ENCODE measurements at places on chromosomes 7 and 10.

DNA sequence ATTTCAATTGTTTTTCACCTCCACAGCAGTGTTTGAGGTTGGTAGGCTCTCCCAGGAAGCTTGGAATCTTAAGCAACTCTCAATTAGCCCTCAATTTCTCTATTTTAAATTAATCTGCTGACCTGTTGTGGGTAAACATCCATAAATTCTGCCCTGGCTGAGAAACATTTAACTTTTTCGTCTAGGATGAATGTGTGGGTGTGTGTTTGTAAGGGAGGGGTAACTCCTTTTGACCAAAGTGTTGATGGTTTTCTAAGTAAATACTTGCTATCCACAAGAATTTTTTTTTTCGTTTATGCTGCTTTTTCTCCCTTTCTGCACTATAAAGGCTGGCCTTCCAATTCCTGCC lies 973 bp downstream of the PPP3CB start:
- no peak for DNase-seq

DNA sequence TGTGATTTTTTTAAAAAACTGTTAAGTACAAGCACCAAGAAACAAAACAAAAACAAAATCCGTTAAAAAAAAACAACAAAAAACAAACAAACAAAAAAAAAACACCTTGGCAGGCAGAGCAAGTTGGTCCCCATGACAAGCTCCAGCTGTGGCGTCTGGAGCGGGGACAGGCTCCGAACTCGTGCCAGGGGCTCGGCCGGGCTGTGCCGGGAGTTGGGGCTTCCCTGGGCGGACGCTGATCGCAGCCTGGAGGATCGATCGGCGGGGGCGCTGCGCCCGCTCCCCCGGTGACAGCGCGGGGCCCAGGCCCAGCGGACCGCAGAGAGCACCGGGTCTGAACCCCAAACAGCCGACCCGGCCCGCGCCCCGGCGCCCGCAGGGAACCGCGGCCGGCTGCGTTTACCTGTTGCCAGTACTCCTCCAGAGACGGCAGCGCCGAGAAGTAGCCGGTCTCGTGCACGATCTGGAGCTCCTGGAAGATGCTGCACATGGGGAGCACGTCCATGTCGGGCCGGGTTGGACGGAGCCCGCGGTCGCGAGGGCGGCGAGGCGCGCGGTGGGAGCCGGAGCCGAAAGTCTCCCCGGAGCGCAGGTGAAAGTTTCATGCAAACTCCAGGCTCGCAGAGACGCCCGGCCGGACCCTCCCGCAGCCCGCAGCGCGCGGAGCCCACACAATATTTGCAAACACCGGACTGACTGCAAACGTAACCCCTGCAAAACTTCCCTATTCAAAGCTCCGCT lies at the start of gene KLF6:
KLF6 (minus strand) TSS at position 700 of the 741 bp plus-strand sequence; CDS start at position 505, 195 bp downstream.
- DNase-seq = no peak

DNA sequence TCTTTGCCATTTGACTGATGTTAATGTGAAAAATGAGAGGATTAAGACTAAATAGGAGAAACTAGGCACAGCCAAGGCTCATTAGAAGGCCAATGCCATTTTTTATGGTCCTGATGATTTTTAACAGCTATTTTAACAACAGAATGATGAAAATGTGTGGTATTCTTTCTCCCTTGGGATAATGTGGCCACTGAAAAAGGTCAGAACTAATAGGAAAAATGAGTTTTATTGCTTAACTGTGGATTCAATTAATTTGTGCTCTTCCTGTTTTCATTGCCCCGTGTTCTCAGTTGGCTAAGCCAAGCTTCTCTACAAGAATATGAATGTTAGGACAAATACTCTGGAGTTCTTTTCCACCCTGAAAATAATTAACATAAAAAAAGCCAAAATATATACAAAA lies 56.6 kb downstream of the BMPER start:
- DNase-seq = no peak

GRCh38 chr10:79407811-79408795 lies 37.3 kb downstream of the ZCCHC24 start:
- DNase-seq = no peak

GRCh38 chr7:35722054-35722849 lies 27.3 kb upstream of the HERPUD2 start:
- DNase-seq = no peak

GRCh38 chr7:141785706-141786552 lies 4.1 kb upstream of the TAS2R5 start:
- peak; percentile 30 for DNase-seq

- DNase-seq = no peak
Measured at GRCh38 chr7:94701555-94701973, 45.6 kb upstream of the SGCE start.

DNA sequence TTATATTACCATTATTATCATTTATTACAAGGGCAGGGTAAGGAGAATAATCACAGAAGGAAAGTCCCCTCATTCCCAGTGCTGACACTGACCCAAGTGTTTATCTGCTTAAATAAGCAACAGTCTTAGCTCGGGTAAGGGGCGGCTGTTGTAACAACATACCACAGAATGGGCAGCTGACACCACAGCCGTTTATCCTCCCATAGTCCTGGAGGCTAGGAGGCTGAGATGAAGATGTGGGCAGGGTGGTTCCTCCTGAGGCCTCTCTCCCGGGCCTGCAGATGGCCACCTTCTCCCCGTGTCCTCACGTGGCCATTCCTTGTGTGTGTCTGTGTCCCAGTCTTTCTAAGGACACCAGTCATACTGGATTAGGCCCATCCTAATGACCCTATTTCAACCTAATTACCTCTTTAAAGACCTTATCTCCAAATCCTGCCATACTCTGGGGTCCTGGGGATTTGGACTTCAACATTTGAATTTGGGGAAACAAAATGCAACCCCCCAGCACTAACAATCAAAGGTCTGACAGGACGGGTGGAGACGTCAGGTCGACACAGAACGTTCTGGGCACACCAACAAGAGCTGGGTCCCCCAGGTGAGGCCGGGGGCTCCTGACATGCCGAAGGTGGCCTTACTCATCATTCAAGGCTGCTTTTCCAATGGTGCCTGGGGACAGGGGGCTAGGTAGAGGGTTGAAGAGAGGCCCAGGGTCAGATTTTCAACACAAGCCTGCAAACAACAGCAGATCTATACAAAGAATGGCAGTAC lies 93.5 kb downstream of the TNS3 start:
- DNase-seq = no peak

DNA sequence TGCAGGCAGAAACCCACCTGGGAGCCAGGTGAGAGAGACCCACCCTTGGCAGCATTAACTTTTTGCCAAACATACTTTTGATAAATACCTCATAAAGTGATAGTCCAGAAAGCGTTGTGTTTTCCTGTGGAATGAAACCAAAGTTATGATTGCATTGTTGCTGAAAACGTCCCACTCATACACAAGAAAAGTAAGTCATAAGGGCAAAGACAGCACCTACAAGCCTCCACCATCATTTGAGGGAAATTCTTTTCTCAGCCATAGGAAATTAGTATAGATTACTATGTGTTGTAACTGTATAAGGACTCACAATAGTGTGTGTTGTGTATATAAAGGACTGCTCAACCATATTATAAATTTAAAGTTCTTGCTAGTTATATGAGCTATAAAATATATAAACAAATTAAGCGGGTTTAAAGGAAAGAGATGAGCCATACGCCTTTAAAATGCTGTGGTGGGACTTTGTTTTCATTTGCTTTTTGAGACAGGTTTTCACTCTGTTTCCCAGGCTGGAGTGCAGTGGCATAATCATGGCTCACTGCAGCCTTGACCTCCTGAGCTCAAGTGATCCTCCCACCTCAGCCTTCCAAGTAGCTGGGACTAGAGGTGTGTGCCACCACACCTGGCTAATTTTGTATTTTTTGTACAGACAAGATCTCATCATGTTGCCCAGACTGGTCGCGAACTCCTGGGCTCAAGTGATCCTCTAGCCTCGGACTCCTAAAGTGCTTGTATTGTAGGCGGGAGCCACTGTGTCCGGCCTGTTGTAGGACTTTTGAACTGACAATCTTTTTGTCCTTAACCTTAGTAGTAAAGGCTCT lies 160.8 kb downstream of the PKD1L1 start:
- DNase-seq = no peak

DNA sequence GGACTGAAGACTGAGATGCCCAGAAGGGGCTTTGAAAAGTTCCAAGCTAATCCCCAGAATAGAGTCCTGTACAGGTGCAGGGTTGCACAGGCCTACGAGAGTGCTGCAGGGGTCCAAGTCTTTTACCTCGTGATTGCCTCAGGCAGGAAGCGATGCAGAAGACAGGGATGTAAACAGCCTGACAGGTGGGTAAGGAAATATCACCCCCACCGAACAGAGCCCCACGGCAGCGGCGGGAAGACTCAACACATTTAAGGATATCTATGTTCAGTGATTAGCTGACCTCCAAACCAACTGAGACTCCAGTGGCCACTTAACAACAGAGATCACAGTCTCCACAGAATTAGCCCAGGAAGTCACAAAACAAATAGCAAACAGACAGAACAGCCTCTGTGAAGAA lies 73.9 kb upstream of the VIPR2 start:
- DNase-seq = no peak

DNA sequence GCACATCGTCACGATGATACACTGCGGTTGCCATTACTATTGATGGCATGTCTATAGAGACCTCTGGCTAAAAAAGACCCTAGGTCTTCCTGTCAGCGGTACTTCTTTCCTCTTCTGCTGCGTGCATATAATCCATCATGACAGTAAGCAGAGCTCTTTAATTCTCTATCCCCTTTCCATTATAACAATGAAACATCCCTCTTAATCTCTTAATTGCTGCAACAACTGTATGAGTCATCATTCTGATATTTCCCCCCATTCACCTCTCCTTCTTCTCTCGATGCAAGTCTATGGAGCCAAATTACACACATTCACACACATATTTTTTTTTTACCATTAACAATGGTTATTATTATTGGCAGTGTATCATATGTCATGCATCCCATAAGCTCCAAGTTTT lies 45.2 kb upstream of the AKR1E2 start:
- DNase-seq = no peak

DNA sequence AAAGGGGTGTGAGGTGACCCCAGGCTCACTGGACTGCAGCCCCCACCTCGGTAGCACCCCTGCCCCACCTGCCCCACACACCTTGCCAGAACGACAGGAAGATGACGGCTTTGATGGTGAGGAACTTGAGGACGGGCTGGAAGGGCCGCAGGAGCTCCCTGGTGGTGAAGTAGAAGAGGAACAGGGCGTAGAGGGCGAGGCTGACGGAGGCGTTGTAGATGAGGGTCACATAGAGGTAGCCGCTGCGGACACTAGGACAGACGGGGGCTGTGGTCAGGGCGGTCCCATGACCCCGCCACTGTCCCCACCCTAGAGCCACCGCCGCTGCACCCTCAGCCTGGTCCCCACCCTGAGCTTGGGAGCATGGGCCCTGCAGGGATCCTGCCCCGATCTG lies 7.6 kb downstream of the TMEM184A start:
- no peak for DNase-seq

GRCh38 chr10:114550756-114551635 lies 107.1 kb downstream of the ABLIM1 start:
- DNase-seq = peak; percentile 10

DNA sequence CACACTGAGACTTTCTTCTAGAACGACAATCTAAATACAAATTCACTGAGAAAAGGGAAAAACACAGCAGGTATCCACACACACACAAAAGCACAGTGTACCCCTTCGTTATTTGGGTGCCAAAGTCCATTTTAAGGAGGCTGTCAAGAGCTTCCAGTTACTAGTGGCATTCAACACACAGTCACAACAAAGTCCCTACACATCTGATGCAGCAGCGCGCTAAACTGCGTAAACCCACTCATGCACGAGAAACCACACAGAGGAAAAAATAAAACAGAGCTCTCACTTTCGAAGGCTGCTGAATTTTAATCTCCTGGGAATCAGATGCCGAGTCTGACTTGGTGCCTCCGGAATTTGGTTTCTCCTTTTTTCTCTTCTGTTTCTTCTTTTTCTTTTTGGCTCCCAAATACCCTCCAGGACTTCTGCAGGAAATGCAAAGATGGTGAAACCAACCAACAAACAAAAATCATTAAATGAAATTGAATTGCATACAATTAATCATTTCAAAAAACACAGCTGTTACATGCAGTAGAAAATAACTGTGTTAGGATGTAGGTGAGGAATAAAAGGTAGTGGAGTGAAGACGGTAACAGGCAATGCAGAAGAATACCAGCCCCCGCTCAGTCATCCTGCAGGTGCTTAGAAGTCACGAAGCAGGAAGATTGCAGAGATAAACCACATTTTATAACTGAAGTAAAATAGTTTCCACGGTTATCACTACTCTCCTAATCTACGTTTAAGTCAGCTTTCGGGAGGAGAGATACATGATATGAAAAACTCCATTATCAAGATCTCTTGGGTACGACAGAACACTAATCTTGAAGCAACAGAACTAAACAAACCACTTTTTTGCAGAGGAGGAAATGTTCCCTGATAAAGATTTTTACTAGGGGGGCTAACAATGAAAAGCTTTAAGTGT lies 27.1 kb downstream of the NMT2 start:
- no peak for DNase-seq

DNA sequence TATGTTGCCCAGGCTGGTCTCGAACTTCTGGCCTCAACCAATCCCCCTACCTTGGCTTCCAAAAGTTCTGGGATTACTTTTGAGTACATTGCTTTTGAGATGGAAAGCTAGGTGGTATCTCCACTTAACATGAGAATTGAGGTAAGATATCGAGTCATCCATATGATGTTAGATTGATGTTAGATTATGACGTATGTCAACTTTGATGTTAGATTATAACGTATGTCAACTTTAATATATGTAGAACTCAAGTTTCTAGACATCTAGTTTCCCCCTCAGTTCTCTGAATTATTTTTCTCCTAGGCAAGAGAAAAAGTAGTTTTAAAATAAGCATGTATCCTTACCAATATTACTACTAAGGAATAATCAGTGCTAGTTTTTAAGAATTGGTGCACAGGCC lies 20.0 kb downstream of the SHOC2 start:
- no peak for DNase-seq

DNA sequence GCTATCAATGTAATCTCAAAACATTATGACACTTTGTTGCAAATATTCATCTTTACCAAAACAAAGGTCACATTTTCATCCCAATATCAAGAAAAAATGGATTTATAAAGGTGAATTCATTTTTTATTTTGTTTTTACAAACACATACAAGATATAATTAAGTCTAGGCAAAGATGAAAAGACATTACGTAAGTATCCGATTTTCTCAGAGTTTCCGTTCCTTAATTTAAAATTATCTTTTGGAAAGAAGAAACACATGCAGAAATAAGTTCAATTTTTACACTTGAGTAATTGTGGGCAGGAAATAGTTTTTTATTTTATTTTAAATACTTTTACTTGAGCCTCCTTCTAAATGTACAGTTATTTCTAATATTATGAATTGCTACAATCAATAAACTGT lies 24.6 kb downstream of the RTKN2 start:
- no peak for DNase-seq

DNA sequence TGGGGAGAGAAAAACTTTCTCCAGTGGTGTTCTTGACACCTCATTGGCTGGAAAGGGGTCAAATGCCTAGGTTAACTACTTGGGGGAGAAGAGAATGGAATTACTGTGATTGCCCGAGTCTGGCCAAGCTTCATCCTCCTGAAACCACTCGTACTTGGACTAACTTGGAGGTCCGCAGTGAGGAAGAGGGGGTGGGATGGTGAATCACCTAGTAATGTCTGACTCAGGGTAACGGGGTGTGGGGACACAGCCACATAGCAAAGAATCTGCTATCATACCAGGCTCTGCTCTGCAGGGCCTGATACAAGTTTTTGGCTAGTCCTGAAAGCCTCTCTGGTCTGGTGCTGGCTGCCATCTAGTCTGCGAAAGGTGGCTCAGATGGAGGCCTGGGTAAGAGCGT lies 190.9 kb downstream of the RPS24 start:
- DNase-seq = no peak
